NCI-H1417 (cell line): ENCODE measurements at places on chromosomes 2 and 18.
A peak's percentile ranks its signal among the peaks of the same experiment; 100 is the strongest.

DNA sequence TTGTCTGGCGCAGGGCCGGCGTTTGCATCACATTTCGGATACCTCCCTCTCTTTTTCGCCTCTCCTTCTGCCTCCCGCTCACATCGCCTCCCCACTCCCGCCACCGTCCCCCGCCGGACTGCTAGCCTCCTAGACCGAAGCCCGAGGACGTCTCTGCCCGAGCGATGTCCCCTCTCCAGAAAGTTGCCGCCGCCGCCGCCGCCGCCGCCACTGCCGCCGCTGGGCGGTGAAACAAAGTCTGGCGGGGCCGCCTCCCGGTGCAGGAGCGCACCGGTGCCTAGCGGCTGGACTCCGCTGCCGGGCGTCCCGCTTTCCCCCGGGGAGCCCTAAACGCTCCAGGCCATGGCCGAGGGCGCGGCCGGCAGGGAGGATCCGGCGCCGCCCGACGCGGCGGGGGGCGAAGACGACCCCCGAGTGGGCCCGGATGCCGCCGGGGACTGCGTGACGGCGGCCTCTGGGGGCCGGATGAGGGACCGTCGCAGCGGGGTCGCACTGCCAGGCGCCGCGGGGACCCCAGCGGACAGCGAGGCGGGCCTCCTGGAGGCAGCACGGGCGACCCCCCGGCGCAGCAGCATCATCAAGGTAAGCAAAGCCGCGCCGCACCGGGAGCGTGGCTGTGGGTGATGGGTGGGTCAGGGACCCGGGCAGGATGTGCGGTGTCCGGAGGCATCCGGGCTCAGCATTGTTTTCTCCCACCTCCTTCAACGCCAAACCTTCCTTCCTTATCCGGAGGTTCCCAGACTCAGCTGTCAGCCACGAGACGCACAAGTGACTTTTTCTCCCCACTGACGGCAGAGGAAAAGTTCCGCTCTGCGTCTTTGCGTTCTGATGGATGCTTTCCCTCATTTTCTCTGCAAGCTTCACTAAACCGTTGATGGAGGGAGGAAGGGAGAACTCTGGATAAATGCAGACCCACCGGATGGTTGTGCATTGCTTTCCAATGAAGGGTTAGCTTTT is 643 bp downstream of the PLCL1 start:
- DNase-seq = peak; percentile 68

GRCh38 chr18:42038936-42039335 is 83.9 kb downstream of the PIK3C3 start:
- no peak for DNase-seq

GRCh38 chr18:36849288-36850006 is 20.5 kb downstream of the KIAA1328 start:
- DNase-seq = no peak

DNA sequence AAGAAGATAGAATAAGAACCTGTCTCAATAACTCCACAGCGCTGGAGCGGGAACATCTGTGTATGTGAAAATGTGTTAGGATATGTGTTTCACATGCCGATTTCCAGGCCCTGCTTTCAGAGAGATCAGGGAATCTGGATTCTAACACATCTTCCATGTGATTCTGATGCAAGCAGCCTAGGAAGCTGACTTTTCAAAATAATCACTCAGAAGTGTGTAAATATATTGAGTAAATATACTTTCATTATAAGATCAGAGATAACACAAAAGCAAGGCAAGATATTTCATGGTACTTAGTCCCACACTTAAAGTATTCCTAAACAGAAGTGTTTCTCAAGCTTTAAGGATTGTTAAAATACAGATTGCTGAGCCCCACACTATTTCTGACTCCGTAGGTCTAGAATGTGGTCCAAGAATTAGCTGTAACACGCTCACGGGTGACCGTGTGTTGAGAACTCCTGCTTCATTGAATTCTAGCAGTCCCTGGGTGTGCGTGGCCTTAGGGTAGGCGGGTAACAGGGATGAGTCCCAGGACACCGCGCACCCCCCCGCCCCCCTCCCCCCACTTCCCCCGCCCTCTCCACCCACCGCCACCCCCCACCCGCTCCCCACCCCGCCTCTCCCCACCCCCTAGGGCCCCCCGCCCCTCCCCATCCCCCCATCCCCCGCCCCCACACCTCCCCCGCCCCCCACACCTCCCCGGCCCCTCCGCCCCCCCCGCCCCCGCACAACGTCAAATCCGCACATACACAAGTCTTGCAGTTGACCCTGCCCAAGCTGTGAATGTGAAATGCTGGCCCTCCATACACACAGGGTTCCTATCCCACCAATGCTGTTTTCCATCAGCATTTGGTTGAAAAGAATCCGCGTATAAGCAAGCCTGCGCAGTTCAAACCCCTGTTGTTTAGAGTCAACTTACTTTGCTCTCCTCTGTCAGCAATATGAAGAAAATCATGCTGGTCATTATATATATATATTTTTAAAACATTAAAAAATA is 94.2 kb upstream of the SLC39A10 start:
- DNase-seq = no peak

DNA sequence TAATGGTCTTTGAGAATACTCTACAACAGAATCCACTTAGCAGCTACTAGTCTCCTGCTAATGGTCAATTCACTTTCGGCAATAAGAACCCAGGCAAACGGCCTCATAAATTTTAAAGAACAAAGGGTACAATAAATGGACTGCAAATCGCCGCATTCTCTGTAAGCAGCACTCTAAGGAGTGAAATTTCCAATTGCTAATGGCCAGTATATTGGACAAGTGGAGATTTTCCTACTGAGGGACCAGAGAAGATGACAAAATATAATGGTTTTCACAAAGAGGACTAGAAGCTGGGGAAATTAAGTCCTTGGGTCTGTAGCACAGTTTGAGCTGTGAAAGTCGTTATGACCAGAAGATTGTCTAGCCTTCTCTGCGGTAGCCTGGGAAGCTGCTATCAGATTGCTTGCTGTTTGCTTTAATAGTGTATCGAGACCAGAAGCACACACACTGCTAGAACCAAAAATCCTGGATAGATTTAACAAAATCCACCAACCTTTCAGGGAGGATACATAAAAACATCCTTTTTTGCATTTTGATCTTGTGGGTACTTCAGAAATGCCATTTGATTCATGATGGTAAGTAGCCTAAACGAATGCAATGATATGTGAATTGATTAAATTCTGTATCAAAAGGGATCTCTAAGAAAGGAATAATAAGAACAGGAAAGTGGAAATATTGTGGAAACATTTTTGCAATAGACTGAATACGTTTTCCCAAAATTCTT is 53.6 kb upstream of the ATP8B1 start:
- DNase-seq = peak; percentile 85

DNA sequence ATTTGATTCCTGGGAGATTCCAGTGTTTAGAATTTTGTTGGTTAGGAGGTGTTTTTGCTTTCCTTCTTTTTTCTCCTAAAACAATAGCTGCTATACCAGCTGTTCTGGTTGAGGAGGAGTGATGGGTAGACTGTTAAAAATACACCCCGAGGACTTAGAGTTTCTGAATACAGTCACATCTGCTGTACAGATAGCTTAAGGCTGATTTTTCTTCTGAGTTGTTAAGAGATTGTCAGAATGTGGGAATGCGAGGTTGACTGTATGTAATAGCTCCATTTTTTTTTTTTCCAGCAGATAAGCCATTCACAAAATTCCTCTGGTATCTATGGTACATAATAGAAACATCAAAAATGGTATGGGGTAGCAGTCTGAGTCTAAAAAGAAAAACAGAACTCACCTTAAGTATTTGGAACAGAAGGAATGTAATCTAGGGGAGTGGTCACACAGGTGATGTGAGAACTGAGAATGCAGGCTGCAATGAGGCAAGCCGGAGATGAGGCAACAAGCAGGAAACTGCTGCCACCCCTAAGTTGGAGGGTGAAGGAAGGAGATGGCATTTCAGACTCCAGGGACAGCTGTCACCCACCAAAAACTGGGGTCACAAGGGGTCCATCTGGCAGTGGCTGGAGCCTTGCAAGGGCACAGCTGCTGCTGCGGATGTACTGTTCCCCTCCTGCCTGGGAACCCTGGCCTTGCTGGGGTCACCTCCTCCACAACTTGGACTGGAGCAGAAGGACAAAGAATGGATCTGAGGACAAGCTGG is 2.4 kb downstream of the DGKD start:
- DNase-seq = no peak

DNA sequence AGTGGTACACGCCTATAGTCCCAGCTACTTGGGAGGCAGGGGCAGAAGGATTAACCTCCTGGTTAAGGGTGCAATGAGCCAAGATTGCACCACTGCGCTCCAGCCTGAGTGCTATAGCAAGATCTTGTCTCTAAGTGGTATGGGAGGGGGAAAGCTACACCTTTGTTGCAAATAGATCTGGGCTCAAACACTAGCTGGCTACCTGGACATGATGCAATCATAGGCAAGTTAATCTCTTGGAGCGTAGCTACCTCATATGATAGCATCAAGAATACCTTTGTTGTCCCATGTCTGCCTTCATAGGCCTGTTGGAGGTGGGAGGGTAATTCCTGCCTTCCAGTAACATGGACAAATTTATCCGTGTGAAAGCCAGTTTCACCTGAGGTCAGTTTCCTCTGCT is 15.7 kb downstream of the KLHL29 start:
- DNase-seq = no peak

DNA sequence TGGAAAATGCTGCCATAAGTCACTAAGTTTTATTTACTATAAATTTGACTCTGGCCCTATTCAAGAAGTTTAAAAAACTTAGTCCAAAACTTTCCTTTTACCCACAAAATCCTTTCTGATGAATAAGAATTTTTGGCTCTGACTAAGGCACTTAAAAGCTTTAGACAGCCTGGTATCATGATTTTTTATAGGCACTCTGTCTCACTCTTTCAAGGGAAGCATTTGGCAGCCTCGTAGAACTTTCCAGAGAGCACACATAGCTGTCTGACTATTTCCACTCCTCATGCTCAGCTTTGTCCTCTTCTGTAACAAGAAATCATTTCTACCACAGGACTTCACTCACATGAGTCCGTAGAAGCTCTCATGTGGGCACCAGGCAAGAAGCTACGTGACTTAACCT is 32.3 kb upstream of the XDH start:
- no peak for DNase-seq

- peak; percentile 21 for DNase-seq
Observed at GRCh38 chr2:179020156-179020750, 29.7 kb downstream of the CCDC141 start.
